ENCODE measurements at places on chromosomes 12 and 14. TPM values are rescaled to one million over a fixed set of nuclear protein-coding genes. Genes with fewer than 3 reads are reported as not detected.

The LACRT gene
- not detected for total RNA-seq

The P2RX2 gene
- not detected for total RNA-seq

The PARP11 gene
- 3.7 TPM for total RNA-seq

The SLC17A8 gene
- not detected for total RNA-seq

The PRIMA1 gene
- not detected for total RNA-seq

The INHBC gene
- total RNA-seq = not detected

The SLC38A4 gene
- 1.5 TPM for total RNA-seq

DNA sequence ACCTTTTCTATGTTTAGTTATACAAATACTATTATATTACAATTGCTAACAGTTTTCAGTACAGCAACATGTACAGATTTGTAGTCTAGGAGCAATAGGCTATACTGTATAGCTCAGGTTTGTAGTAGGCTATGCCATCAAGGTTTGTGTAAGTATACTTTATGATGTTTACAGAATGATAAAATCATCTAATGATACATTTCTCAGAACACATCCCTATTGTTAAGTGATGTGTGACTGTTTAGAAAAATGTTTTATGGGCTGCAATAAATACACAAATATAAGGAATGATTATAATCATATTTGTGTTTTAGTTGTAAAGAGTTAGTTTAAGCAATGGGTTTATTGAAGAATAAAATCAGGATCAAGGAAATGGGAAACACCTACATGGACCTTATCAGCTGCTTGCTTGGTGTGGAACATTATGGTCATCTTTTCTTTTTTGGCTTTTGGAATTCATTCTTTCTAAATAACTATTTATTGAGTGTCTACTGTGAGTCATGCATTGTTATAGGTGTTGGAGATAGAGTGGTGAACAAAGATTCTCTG, 24.5 kb upstream of the FBXO33 start:
- no peaks in the 10 kb centered on the region for H3K4me1 ChIP-seq
- no peaks in the 10 kb centered on the region for H3K36me3 ChIP-seq
- no peak for DNase-seq

DNA sequence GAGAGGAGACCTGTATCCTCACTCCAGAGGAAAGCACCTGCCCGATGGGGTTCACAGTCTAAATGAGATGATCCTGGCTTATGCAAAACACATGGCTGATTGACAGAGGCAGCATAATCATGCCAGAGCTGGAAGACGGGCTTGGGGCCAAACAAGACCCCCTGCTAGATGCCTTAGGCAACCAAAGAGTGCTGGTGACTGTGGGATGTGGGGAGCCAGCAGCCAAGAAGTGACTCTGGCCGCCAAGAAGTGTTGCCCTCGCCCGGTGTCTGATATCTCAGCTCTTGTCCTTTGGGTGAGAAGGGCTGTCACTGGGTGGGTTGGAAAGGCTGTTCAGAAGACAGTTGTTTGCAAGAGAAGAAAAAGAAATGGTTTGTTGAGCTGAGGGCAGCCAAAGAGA, 56.7 kb downstream of the PLEKHG3 start:
- H3K36me3 ChIP-seq = peaks cover 15% of the 10 kb centered on the region
- no peak for DNase-seq
- H3K27ac ChIP-seq = no peak overlapping the region
- H3K27me3 ChIP-seq = peaks cover 28% of the 10 kb centered on the region

DNA sequence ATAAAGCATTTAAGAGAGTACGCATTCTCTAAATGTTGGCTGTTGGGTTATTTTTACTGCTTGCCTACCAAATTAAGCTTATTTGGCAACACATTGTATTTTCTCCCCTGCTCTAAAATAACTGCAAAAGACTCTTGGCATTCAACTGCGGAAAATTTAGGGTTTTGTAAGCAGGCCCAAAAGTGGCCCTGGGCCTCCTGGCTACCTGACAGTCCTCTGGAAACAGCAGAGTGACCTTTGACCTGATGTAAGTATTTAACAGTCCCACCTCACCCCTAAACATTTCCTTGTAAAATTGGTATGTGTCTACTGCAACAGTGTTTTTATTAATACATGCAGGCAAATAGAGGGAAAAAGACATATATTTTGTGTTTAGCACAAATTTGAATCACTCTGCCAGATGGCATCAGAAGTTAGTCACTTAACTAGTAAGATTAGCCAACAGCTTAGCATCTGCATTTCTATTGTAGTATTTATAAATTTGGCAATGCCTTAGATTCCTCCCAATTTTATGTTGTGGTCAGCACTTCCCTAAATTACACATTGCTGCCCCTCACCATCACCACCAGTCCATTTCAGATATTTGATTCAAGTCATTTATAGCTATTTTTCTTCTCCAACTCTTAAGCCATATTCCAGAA, 11.2 kb downstream of the LLPH start:
- H3K4me1 ChIP-seq = no peaks in the 10 kb centered on the region
- H3K27ac ChIP-seq = no peak overlapping the region
- no peak overlapping the region for H3K4me3 ChIP-seq
- no peak for DNase-seq
- H3K36me3 ChIP-seq = peaks cover 5% of the 10 kb centered on the region
- no peaks in the 10 kb centered on the region for H3K27me3 ChIP-seq

GRCh38 chr12:54394281-54394719, 9.8 kb upstream of the ZNF385A start:
- peak; percentile 76 for DNase-seq
- no peaks in the 10 kb centered on the region for H3K4me1 ChIP-seq
- H3K27me3 ChIP-seq = peaks cover 26% of the 10 kb centered on the region
- H3K4me3 ChIP-seq = no peak overlapping the region
- no peak overlapping the region for H3K27ac ChIP-seq
- H3K36me3 ChIP-seq = no peaks in the 10 kb centered on the region

DNA sequence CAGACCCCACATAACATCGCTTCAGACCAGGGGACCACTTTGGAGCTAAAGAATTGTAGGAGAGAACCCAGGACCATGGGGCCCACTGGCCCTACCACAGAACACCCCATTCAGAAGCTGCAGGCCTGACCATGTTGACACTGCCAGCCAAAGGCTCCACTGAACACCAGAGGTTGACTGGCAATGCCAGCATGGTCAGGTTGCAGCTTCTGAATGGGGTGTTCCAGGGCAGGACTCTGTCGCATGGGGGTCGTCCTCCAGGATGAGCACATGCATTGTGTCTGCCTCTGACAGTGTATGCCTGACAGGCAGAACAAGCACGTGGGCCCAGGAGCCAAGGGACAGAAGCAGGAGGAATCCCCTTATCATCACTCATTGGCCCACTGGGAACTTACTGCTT, 34.1 kb downstream of the DIO3 start:
- H3K27me3 ChIP-seq = peaks cover 71% of the 10 kb centered on the region
- no peak for DNase-seq

DNA sequence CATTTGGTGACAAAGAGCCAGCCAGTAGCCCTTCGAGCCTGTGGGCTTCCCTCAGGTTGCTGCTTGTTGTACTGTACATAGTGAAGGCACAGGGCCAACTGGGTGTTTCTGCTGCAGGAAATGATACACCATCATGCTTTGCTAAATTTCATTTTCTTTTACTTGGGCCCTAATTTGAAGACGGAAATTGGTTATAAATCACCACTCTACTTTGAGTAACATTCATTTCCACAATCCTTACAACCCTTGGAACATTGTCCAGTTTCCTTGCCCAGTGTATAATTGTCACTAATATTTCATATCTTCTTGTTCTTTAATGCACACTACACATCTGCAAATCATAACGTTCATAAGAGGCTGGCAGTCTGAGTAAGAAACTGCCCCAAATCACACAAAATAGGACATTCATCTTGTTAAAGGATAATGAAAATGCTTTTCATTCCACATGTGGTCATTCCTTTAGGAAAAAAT, 30.2 kb downstream of the MSRB3 start:
- H3K36me3 ChIP-seq = no peaks in the 10 kb centered on the region
- DNase-seq = no peak
- no peak overlapping the region for H3K27ac ChIP-seq

GRCh38 chr14:86373886-86374285, 843.9 kb downstream of the FLRT2 start:
- no peak overlapping the region for H3K4me3 ChIP-seq
- no peak overlapping the region for H3K27ac ChIP-seq
- no peaks in the 10 kb centered on the region for H3K27me3 ChIP-seq
- DNase-seq = no peak

- H3K27ac ChIP-seq = no peak overlapping the region
- H3K4me3 ChIP-seq = no peak overlapping the region
- no peaks in the 10 kb centered on the region for H3K36me3 ChIP-seq
- H3K4me1 ChIP-seq = no peaks in the 10 kb centered on the region
Measured at GRCh38 chr14:54796961-54797360, 105.7 kb downstream of the GCH1 start.

- H3K36me3 ChIP-seq = peaks cover 16% of the 10 kb centered on the region
- H3K4me1 ChIP-seq = no peaks in the 10 kb centered on the region
- no peak for DNase-seq
- H3K27me3 ChIP-seq = peaks cover 19% of the 10 kb centered on the region
Measured at GRCh38 chr14:36583893-36584811, 1.7 kb upstream of the NKX2-8 start.

- DNase-seq = no peak
- H3K36me3 ChIP-seq = peaks cover 36% of the 10 kb centered on the region
- peaks cover 42% of the 10 kb centered on the region for H3K4me1 ChIP-seq
- H3K27me3 ChIP-seq = no peaks in the 10 kb centered on the region
- no peak overlapping the region for H3K27ac ChIP-seq
Measured at GRCh38 chr12:31726575-31726974, 2.2 kb downstream of the AMN1 start.

DNA sequence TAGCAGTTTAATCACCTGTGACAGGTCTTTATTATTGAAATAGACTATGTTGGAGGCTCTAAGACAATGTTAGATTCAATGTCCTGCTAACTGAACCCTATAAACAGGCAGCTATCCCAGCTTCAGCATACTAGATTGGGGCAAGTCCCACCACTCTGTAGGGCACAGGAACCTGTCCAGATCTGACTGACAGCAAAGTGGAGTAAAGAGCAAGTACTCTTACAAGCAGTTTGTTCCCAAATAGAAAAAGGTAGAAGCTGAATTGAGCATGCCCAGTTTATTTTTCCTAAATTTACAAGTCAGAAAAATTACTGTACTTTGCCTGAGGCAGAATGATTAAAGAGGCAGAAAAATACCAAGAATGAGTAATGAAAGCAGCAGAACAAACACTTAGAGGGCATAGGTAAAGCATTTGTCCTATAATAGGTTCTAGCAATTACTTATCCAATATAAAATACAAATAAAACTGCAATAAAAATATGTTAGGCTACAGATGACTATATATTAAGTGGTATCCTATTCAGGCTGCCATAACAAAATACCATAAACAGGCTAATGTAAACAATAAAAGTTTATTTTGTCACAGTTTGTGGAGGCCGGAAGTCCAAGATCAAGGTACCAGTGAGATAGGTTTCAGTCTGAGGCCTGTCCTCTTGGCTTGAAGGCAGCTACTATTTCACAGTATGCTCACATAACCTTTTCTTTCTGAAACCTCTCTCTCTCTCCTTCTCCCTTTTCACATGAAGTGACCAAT, 868.2 kb downstream of the C12orf50 start:
- DNase-seq = no peak
- H3K36me3 ChIP-seq = no peaks in the 10 kb centered on the region
- H3K4me1 ChIP-seq = no peaks in the 10 kb centered on the region

DNA sequence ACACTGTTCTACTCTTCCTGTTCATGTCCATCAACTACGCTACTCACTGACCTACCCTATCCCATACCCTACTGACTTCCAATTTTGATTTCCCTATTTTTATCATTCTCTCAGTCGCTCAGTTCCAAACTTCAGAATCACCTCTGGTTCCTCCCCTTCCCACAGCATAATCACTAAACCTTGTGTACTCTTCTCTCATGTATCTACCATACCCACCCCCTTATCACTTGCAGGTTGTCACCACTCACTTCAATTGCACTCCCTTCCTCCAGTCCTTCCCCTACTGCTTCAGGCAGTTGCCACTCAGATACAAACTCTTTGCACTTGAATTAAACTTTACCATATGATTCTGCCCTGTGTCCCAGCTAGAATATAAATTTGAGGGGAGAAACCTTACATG, 6.3 kb downstream of the RACGAP1 start:
- peaks cover 18% of the 10 kb centered on the region for H3K36me3 ChIP-seq
- H3K4me3 ChIP-seq = no peak overlapping the region
- H3K27ac ChIP-seq = peak overlapping the region; percentile 67
- no peaks in the 10 kb centered on the region for H3K27me3 ChIP-seq
- peaks cover 21% of the 10 kb centered on the region for H3K4me1 ChIP-seq
- DNase-seq = no peak

DNA sequence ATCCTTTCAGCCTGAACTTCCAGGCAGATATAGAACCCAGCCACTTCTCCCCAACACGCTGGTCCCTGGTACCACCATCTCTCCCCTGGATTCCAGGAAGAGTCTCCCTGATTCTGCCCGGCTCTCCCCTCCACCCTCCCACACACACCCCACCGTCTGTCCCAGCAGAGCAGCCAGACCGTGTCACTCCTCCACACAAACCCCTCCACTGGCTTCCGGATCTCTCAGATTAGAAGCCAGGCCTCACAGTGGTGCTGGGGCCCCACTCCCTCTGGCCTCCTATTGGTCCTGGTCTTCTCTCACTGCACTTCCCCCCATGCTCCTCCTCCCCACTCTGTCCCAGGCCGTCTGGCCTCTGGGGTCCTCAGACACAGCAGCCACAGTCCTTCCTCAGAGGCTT, 52.4 kb upstream of the CDKN3 start:
- H3K27ac ChIP-seq = no peak overlapping the region
- no peaks in the 10 kb centered on the region for H3K27me3 ChIP-seq
- no peaks in the 10 kb centered on the region for H3K4me1 ChIP-seq
- no peaks in the 10 kb centered on the region for H3K36me3 ChIP-seq

GRCh38 chr12:67919406-67919805, 69.8 kb upstream of the IFNG-AS1 start:
- no peaks in the 10 kb centered on the region for H3K36me3 ChIP-seq
- H3K4me1 ChIP-seq = peaks cover 30% of the 10 kb centered on the region
- H3K27me3 ChIP-seq = no peaks in the 10 kb centered on the region
- no peak for DNase-seq
- no peak overlapping the region for H3K4me3 ChIP-seq
- no peak overlapping the region for H3K27ac ChIP-seq

All from Calu3 (cell line).